ENCODE measurements at places on chromosomes 2 and 18. TPM values are rescaled to one million over a fixed set of nuclear protein-coding genes. Genes with fewer than 3 reads are reported as not detected.

DNA sequence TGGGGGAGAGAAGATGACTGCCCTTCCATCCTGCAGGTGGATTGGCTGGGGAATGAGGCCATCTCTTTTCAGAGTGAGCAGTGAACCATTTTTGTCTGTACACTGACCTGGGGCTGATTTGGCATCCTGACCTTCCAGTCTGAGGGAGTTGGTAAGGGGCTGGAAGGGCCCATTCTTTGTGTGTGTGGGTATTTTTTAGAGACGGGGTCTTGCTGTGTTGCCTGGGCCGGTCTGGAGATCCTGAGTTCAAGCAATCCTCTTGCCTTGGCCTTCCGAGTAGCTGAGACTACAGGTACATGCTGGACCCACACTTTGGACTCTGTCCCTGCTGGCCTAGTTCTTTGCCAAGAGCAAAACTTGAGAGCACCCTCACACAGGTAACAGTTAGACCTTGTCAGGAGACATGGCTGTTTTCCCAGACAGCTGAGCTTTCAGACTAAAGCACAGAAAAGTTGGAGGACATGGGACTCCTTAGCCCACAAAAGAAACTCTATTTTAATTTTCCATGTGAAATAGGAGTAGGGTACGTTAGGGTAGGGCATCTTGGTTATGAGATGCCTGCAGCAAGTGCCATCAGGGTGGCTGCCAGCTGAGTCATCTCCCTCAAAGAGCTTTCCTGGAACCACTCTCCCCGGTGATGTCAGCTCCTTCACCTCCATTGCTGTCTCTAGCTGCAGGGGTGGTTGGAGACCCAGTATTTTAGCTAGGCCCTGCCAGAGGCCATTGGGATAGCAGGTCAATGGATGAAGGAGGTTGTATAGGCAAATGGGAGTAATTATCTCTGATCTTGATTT, 60.7 kb downstream of the DGKD start:
- no peak for DNase-seq

GRCh38 chr2:43414586-43415135, 181.2 kb downstream of the THADA start:
- no peak for DNase-seq

- DNase-seq: no peak
Observed at GRCh38 chr2:217068677-217069250, 208.9 kb upstream of the TNP1 start.

Gene DSC2
- total RNA-seq: 4.9 TPM

Gene TMEM17
- 0.56 TPM for total RNA-seq

Gene ST6GAL2
- not detected for total RNA-seq
